ENCODE measurements at places on chromosomes 2 and 18.

DNA sequence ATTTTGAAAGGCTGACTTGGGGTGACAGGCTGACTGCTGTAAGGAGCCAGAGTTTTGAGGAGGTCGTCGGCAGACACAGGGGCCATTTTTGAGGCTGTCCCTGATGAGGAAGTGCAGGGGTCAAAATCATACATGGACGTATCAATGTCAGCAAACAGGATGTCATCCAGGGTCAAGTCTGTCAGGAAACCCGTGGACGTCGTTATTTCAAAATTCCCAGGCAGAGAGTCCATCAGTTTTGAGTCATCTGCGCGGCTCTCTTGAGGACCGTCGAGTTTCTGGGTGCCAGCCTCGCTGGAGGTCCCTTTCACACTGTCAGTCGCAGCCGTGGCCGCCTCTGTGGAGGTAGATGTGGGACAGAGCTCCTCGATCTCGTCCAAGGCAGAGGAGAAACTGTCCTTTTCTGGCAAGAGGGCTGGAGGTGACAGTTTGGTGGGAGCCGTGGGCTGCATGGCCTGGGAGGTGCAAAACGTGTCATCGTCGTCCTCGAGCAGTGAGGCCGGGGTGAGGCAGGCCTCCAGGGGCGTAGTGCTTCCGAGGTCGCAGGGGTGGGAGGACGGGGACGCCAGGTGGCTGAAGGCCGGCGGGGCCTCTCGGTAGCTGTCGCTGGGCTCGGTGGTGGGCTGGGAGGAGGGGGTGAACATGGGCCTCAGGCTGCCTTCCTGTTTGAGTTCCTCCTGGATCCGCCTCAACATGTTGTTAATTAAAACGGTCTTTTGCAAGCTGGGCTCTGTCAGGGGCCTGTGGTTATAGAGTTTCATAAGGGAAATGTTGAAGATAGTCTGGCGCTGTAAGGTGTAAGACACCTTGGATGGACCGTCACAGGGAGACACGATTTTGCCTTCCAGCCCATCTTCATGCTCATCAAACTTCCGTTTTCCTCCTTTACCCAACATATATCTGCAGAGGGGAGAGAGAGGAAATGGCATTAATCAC lies 17.5 kb downstream of the SERTAD2 start:
- no peak for DNase-seq

DNA sequence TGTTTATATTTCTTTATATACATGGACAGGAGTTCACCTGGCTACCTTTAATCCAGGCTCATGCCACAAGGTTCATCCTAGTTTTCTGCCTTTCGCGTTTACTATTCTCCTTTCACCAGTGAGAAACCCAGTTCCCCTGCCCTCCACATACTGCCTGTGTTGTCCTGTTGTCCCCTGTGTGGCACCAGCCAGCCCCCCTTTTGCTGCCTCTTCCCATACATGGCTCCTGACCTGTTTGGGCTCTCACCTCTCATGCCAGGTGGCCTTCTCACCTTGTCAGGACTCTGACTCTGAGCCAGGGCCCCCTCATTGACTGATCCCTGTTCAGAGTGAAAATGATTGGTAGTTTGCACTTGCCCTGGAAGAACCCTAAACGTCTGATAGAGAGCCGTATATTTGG lies 13.6 kb downstream of the ASB1 start:
- DNase-seq: no peak

DNA sequence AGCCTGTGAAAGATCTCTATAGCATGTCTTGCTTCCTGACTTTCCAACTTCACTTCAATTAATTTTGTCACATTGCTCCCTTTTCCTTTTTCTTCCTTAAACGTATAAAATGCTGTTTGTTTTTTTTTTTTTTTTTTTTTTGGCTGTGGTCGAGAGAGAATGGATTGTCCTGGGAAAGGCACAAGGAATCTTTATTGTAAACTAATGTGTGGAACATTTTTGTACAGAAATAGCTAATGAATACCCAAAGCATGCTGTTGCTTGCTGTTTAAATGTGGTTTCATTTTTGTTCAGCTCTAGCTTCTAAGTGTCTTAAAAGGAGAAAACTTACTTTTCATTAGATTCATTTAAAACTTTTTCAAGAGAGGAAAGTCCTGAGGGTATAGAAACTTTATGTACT lies 105.5 kb downstream of the GPD2 start:
- no peak for DNase-seq

DNA sequence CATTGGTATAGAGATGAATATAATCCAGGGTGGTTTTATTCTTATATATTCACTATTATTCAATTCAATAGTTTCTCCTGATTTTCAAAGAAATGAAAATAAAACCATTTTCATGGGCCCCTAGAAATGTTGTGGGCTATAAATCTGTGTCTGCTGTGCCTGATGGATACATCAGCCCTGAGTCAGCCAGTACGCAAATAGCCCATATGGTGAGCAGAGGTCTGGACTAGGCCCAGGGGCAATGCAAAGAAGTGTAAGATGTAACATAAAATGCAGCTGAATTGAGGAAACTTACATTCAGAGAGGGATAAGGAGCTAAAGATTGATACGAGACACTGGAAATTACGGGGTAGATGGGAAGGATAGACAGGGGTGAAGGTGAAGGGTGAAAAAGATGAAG lies 122.5 kb downstream of the MAIP1 start:
- peak; percentile 77 for DNase-seq

GRCh38 chr2:133477616-133477990 lies 90.7 kb downstream of the NCKAP5 start:
- DNase-seq: no peak

- peak; percentile 9 for DNase-seq
Measured at GRCh38 chr2:191115804-191116203, 35.0 kb downstream of the STAT4 start.

GRCh38 chr2:173400760-173401159 lies 46.1 kb downstream of the CDCA7 start:
- DNase-seq: peak; percentile 16

- DNase-seq: peak; percentile 27
Measured at GRCh38 chr2:166197446-166197845, 69.6 kb upstream of the SCN1A start.

- no peak for DNase-seq
Measured at GRCh38 chr2:42906557-42907411, 114.4 kb upstream of the HAAO start.

DNA sequence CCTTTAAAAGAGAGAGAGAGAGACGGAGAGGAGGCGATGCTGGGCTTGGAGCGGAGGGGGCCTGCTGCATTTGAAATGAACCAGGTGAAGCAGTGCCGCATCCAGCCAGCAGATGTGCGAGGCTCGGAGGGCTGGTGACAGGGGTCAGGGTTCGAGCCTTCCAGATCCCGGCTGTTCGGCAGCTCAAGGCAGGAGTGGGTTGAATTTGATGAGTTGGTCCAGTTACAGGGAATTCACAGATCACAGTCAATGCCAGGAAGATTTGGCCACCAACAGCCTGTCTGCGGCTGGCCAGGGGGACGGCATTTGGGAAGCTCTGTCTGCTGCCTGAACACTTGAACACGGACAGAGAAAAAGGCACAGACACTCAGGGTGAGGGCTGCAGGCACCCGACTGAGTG lies 48.6 kb downstream of the PTGR3 start:
- no peak for DNase-seq

DNA sequence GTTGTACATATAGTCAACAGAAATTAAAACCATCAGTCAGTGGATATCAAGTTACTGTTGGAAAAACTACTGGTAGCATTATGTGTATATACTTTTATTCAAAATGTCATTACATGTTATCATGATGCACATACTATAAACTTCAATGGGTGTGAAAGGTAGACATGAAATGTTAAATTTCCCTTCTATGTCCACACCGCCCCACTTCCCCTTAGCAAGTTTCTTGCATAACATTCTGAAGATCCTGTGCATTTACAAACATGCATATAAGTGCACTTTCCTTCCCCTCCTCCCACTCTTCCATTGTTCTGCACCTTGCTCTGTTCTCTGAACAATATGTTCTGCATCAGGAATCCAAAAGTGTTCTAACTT lies 16.6 kb upstream of the HK2 start:
- DNase-seq: no peak

GRCh38 chr2:112229348-112229747 lies 25.5 kb downstream of the ZC3H8 start:
- DNase-seq: peak; percentile 44

DNA sequence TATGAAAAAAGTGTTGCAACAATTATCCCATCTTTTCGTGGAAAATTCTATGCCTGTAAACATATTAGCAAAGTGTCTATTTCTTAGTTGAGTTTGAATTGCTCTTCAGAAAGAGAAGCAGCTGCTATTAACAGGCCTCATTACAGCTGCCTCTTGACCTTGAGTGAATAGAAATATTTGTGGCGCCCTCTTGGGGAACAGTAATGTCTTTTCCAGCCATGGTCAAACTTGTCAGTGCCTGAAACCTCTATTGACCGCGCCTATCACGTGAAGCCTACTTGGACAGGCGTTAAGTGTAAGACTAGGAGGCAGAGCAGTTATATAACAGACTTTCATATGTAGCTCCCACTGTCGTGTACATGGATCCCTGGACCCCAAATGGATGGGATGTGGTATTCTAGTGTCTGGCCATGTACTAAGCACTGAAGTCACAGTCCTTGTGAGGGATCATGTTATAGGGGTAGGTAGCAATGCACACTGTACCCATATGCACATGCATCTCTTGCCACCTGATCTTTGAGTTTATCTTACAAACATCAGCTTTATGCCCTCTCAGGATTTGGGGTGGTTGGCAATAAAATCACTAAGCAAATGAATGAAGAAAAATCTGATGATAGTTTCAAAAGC lies 245.0 kb downstream of the PTGR3 start:
- peak; percentile 68 for DNase-seq

GRCh38 chr18:34801774-34802173 lies 91.7 kb downstream of the DTNA start:
- DNase-seq: peak; percentile 90

DNA sequence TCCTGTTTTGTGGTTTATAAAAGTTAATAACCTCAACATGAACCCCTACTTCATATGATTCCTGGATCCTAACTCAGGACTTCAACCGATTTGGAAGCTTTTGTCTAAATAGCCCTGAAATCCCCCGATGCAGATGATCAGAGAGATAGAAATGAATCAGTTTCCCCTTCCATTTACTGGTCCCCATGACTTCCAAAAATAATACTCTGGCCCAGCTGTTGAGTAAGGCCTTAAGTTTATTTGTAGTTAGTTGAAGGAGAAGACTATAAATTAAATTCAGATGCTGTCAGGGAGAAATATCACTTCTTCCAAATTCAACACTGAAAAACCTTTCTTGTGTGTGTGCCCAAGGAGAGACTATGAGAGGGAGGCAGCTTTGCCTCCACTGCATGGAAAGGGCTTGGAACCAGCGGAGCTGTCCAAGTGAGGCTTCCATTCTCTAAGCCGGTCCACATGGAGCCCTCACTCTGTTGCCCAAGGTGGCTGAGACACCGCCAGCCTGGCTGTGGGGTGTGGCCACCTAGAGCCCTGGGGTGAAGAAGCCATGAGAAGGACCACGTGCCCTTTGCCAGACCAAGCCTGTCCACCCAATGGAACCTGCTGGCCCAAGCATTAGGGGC lies 53.6 kb downstream of the PIEZO2 start:
- DNase-seq: no peak

Data from fibroblast of mammary gland (primary cell).